ENCODE measurements at places on chromosomes 7 and 10.

DNA sequence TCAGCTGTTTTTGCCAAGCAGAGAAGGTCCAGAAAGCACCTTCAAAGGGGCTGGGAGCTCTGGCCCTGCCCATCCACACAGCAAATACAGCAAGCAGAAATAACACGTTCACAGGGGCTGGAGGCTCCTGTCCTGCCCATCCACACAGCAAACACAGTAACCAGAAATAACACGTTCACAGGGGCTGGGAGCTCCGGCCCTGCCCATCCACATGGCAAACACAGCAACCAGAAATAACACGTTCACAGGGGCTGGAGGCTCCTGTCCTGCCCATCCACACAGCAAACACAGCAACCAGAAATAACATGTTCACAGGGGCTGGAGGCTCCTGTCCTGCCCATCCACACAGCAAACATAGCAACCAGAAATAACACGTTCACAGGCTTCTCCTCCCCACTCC is 558.1 kb downstream of the PTPRN2 start:
- DNase-seq: no peak

DNA sequence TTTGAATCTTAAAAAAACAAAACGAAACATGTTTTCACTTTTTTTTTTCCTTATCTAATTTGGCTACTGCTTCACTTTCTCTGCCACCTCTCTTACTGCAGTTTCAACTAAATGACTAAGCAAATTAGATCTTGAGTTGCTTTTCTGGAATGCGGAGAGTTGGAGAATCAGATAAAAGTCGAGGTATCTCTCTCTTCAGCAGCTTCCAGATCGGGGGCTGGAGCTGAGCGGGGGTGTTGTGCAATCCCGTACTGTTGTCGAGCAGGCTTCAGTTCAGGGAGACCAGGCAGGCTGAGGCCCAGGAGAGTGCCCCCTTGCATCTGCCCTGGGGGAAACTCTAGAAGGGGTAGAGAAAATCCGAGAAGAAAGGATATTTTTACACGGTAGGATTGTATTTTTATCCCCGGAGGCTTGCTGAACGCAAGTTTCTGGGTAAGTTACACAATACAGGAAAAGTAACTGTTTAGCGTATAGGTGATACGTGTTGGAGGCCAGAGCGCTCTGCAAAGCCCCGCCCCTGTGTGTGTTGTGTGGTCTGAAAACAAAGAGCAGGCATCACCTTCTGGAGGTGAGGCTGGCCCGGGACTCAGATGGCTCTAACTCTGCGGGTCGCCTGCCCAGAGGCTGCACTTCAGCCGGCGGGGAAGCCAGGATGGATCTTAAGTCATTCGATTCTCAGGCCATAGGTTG is 116.6 kb downstream of the KLF6 start:
- DNase-seq: no peak

GRCh38 chr10:20971901-20972300 is 74.8 kb upstream of the NEBL start:
- no peak for DNase-seq

GRCh38 chr10:86365346-86366032 is 1.1 kb downstream of the GRID1 start:
- DNase-seq: no peak

GRCh38 chr7:27172823-27173510 is 1.2 kb downstream of the HOXA10 start:
- DNase-seq: no peak

- DNase-seq: peak; percentile 74
Measured at GRCh38 chr7:131945313-131945911, 389.0 kb upstream of the PODXL start.

Measured in RPMI8226 (cell line).